Activated gamma-delta T cell treated with Interleukin-2 at 50 U/mL for 16 hours (primary cell): ENCODE measurements at places on chromosomes 12 and 14.

DNA sequence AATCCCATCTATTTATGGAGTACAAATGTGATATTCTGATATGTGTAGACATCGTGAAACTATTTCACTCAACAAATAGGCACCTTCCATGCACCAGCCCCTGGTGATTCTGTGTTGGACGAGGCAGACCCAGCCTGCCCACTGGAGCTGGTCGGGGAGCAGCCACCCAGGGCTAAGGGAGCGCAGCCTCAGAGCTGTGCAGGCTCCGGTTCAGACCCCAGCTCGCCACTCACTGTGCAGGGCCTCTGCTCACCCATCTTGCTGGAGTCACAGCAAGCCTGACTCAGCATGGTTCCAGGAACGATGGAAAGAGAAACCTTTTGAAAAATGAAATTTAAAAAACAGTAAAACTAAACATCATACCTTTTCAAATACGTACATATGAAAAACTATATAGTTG is 52.3 kb upstream of the BCL11B start:
- no peak for DNase-seq

DNA sequence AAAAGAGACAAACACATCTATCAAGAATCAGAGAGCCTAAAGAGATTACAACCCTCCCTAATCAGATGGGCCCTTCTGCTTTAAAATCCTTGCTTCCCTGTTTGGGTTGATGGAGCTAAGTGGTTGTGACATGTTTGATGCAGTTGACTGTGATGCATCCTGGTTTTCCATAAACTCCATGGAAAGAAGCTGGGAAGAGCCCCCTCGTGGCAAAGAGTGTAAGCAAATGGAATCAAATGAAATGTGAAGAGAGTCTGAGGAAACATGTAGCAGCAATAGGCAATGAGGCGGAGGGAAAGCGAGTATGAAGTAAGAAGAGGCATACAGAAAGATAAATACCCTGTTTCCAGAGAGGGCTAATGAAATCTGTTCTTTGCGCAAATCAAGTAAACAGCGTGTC is 70.4 kb upstream of the SLCO1C1 start:
- no peak for DNase-seq

DNA sequence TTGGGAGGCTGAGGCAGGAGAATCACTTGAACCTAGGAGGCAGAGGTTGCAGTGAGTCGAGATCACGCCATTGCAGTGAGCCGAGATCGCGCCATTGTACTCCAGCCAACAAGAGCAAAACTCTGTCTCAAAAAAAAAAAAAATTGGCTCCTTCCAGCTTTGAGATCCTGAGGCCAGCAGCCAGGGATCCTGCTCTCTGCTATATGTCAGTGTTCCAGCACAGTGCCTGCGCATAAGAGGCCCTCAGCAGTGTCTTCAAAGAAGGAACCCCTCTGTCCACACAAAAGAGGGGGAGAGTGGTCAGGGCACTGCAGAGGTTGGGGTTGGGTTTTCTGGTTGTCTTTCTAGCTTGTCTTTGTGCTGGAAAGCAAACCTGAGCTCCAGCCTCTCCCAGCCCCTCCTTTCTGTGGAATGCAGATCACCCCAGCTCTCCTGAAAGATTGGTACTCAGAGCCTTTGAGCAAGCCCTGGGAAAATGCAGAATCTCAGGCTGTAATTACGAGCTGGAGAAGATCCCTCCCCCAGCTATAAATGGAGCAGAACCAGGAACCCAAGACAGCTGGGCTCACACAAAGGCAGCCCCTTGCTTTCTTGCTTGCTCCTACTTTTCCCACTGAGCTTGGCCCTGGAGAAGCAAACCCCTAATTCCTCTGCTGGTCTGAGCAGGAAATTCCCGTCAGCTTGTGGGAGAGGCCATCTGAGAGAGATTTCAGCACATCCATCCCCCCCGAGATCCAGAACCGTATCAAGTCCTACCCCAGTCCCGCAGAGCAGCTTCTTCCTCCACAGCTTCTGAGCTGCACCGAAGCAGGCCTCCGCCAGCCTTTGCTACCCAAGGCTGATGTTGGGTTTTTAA is 205.7 kb downstream of the ZFP36L1 start:
- DNase-seq: no peak

DNA sequence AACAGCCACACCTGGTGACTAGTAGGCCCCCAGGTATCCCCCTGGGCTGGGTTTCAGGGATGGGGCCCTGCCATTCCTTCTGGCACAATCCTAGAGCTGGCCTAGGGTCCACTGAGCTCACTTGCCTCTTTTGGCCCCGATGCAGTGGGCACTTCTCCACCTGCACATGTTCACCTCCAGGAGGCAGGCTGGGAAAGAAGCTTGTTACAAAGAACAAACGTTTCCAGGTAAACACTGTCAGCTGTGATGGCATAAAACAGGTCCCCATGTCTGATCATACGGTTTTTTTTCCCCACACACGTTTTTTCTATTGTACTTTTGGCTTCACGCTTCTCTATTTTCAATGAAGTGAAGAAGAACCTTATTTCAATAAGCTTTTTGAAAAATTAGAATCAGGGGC is 15.8 kb upstream of the HVCN1 start:
- no peak for DNase-seq

DNA sequence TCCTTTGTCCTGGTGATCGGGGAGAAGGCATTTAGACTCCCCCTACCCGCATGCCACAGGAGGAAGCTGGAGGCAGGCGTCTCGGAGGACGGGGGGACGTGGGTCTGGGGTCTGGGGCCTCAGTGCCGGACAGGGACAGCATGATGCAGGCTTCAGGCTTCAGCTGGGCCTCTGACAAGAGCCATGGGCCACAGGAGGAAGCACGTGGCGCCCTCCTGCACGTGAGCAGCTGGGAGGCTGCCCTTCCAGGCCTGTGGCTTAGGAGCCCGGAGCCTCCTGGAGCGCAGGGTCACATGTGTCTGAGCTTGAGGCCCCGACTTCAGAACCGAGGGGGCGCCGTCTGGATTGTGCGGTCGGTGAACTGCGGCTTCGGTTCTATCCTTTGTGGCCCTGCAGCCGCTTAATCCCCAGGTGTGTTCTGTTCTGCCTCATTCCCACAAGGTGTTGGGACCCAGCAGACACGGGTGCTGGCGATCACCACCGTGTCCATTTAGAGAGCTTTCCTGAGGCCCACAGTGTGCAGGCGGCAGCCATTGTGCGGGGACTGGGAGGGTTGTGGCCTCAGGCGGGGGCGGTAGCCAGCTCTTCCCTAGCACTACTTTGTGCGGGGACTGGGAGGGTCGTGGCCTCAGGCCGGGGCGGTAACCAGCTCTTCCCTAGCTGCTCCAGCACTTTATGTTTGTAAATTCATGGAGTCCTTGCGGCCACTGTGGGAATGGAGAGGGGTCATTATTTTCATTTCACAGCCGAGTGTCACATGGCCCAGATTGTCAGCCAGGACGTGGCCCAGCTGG is 150.2 kb downstream of the ADGRD1 start:
- no peak for DNase-seq

- DNase-seq: no peak
Observed at GRCh38 chr12:89693639-89694202, 14.9 kb downstream of the ATP2B1 start.

GRCh38 chr12:110193196-110193595 is 69.0 kb downstream of the IFT81 start:
- DNase-seq: no peak

- no peak for DNase-seq
Observed at GRCh38 chr14:78836777-78837176, 666.6 kb downstream of the NRXN3 start.

DNA sequence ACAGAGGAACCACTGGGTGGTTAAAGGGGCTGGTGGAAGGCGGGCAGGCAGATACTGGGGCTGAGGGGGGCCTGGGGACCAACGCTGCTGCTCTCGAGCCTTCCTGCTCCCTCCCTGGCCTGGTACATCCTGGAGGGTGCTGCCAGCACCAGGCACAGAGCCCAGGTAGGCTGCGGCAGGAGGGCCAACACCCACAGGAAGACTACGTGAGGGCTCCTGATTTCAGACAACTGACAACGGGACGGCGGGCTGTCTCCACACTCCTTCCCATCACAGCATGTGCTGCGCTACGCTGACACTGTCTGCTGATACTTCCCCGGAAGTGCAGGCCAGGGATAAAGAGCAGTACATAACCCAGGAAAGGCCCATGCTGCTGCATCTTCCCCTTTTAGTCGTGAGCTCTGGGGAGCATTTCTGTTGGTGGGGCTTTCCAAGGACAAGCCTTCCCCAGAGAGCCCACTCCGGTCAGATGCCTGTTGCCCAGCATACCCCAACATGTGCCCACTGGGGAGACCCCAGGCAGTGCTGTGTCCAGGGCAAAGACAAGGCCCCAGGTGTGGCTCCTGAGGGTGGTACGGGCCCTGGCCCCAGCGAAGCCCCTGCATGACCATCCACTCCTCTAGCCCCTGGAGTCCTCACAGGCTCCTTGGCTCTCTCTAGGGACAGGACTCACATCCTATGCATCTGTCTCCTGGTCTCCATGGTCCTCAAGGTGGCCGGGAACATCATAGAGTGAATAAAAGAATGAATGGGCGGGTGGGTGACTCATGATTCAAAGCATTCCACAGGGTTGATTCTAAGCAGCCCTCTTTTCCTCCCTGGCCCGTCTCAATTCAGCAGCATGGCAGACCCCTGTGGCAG is 38.0 kb downstream of the CHGA start:
- no peak for DNase-seq

- no peak for DNase-seq
Observed at GRCh38 chr12:91347481-91348214, 165.0 kb upstream of the DCN start.

DNA sequence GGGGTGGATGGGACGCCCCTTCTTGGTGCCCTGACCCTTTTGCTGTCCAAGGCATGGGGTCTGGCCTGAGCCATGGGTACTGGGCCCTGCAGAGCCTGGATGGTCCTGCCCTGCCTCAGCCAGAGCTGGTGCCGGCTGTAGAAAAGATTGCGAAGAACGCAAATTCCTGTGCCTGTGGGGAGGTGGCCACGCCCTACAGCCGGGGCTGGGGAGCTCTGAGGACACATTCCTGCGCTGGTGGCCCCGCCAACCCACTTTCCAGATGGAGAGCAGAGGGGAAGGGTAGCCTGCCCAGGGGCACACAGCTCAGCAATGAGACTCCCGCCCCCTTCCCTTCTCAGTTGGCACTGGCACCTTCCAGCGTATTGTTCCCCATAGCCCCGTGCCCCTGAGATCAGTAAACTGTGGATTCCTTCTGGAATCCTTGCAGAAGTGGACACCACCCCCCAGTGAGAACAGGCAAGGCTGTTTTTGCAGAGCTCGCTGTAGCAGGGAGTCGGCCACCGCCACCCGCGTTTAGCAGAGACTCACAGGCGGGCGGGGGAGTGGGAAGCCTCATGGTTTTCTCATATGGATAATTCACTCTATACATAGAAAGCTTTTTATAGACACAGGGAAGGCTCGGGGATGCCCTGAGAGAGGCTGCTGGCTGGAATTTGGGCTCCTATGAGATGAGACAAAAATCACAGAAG is 8.6 kb downstream of the INF2 start:
- no peak for DNase-seq

DNA sequence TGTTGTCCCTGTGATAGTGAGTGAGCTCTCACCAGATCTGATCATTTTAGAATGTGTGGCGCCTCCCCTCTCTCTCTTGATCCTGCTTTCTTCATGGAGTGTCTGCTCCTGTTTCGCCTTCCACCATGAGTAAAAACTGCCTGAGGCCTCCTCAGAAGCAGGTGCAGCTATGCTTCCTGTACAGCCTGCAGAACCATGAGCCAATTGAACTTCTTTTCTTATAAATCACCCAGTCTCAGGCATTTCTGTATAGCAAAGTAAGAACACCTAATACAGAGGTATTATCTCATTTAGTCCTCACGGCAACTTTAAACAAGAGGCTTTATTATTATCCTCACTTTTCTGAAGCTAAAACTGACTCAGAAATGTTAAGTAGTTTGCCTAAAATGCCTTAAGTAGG is 81.3 kb upstream of the BTG1 start:
- no peak for DNase-seq

DNA sequence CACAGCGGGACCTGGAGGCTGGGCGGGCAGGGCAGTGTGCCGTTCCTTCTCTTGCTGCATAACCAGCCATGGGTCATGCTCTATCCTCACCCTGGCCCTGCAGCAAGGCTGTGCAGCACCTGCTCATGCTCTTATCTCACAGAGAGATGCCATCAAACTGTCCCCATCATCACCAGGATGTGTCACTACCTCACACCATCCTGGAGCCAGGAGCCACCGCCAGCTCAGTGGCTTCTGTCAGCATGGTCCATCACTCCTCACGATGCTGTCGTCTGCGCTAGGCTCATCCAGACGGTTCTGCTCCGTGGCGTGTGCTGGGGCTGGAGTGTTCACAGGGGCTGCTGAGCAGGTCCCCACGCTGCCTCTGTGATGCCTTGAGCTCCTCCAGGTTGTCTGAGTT is 77.2 kb upstream of the DYNC1H1 start:
- DNase-seq: no peak

DNA sequence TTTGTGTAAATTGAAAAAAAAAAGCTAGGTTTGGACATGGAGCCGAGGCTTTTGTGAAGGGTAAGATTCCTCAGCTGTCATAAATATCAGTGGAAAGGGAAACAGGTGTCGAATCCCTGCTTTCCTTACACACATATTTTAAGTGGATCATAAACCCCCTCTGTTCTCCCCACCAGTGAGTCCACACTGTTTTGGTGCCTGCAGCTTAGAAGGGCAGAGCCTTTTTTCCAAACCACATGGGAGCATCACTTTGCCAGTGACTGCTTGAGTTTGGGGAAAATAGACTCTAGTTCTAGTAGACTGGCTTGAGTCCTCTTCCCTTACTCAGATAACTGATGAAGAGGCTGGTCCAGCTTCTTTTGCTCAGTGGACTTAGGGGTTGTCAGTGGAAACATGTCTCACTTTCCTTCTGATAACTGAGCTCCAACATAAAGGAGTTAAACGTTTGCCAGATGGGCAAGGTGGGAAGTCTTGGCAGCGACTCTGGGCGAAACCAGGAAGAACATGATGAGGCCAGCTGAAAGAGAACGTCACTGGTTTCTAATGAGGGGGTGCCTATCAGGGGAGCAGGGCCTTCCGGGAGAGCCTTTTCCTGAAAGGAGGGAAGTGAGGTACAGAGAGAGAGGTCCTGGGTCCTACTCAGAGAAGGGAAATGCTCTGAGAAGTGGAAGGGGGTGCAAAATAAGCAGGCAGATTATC is 168.1 kb upstream of the PARP11 start:
- no peak for DNase-seq

GRCh38 chr12:55937981-55938380 is 7.0 kb downstream of the DGKA start:
- DNase-seq: no peak
